H54 (cell line): ENCODE measurements at places on chromosomes 1 and 21.

- DNase-seq: no peak
Measured at GRCh38 chr1:178689769-178690168, 35.3 kb upstream of the RALGPS2 start.

GRCh38 chr1:224435999-224436398 is 1.4 kb upstream of the WDR26 start:
- no peak for DNase-seq

DNA sequence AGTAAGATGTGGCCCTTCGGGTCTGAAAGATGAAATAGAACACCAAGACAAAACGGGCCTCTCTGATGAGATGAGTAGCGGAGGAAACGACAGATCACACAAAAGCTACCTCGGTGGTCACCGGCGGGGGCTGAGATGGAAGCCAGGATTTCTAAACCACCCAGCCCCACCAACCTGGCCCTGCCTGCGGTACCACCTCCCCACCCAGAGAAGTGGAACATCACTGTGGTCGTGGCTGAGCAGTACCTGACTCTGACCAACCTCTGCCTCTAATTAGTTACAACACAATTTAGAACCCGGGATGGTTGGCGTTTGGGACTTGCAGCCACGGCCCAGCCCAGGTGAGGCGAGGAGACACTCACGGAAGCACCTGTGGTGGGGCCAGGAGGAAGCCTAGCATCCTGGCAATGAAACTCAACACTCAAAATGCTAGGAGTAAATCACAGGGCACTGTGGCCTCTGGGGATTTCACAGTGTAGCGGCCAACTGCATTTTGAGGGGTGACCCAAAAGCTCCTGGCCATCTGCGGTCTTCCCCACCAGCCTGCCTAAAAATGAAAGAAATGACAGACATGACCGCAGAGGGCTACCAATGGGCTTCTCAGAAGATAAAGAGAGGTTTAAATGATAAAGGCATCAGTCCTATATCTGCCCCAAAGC is 73.4 kb downstream of the ITPKB start:
- no peak for DNase-seq

DNA sequence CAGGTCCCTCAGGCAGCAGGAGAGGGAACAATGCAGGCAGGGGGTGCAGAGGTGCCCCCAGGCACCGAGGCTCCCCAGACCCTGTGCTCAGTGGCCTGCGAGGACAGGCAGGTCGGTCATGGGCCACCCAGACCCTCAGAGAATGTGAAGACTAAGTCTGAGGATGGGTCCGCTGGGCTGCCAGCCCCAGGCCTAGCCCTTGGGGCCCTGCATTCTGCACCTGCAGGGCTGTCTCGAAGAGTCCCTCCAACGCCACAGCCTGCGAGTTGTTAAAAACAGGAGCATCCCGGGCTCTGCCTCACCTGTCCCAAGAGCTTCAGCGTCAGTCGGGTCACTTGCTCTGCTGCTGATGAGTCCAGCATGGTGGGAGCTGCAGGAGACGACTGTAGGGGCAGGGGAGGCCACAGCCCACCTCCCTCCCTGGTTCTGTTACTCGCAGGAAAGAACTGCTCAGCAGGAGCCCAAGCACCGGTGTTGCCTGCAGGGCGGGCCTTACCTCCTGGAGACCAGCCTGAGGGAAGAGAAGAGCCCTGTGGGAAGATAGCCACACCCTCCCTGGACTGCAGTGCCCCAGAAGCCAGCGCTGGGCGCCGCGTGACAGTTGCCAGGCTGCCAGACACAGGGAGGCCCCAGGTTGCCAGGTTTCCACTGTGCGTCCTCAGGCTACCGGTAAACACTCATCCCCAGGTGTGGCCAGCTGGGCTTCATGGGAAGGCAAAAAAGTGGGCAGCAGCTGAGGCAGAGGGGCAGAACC is 5.8 kb downstream of the C21orf58 start:
- DNase-seq: no peak

DNA sequence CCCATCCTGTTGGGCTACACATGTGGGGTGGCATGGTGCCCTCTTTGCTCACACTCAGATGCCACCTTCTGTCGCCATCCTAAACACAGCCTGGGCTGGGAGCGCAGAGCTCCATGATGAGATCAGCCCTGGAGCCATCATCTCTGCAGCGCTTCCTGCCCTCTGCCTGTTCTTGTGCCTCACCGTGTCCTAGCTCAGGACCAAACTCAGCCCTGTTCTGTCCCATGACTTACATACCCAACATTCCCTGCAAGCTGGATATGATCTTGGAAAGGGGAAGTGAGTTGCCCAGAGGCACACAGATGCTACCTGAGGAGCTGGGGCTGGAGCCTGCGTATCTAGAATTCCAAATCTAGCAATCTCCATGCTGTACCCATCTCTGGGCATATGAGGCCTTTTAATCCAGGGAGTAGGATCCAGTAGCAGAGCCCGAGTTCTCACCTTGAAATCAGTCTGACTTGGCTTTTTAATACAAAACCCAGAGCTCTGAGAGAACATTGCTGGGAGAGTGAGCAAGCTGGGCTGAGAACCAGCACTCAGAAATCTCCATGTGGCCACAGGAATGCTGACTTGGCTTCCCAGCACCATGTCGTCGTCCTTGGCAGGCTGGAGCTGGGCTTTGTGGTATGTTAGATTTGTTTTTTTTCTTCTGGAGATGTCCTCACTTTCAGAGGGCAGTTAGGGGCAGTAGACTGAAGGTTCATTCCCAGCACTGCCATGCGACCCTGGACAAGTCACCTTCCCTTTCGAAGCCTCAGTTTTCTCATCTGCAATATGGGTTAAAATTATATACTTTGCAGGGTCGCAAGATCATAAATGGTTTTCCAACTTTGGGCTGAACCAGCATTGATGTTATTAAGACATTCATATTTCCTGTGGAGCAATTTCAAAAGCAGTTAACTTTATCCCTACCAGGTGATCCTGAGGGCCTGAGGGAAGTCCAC is 2.6 kb downstream of the ALPL start:
- peak; percentile 49 for DNase-seq

- no peak for DNase-seq
Measured at GRCh38 chr1:118826669-118827068, 161.5 kb downstream of the TBX15 start.
